EL (cell line): ENCODE measurements at places on chromosomes 11 and 22.

GRCh38 chr11:21472261-21472660 lies 720.6 kb upstream of the ANO5 start:
- no peak for DNase-seq

DNA sequence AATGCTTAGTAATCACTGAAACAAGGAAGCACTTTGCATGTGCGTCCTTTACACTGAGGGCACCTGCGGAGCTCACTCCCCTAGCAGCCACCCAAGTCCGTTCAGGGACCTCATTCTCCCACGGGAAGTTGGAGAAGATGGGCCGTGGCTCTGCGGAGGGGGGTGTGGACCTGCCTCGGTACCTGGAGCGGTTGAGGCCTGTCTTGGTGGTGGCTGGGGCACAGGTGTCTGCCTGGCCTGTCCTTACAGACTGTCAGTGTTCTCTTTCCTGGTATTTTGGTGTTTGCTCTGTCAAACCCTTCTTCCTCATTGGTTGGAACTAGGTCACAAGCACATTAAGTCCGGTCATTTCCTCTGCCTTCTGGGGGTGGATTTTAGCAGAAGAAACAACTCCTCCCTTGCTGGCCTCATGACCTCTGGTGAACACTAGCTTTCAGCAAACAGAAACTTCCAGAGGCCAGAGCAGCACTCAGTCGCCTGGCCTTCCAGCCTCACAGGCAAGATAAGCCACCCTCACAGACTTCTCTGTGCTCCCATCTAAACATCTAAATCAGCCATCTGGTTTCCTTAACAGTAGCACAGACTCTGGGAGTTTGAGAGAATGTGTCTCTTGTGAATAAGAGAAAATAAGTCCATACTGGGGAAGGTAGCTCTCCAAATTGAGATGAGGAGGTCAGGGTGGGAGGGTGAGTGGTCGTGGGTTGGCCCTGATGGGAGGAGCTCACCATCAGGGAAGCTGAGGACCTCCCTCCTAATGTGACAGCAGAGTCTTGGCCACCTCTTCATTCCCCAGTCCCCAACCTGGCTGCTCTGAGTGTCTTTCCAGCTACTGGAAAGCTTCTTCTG lies 8.6 kb downstream of the SNAP29 start:
- DNase-seq: no peak

DNA sequence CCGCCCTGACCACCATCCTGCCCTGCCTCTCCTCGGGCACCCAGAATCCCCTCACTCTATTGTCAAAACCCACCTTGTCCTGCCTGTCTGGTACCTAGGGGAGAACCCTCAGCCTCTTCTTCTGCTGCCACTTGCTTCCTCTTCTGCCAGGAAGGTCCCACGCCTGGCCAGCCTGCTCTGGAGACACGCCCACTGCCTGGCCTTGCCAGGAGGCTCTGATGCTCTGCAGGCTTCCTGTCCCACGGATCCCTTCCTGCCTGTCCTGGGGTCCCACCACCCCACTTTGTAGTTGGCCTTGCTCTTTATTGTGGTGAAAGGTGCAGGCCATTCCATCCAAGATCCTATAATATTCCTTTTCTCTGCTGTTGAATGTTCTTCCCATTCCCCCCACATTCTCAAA lies 63.4 kb downstream of the BMAL1 start:
- no peak for DNase-seq

- DNase-seq: peak; percentile 93
Observed at GRCh38 chr22:46007003-46007847, 30.3 kb upstream of the WNT7B start.

- no peak for DNase-seq
Observed at GRCh38 chr11:22626573-22627239, 1.1 kb upstream of the FANCF start.

DNA sequence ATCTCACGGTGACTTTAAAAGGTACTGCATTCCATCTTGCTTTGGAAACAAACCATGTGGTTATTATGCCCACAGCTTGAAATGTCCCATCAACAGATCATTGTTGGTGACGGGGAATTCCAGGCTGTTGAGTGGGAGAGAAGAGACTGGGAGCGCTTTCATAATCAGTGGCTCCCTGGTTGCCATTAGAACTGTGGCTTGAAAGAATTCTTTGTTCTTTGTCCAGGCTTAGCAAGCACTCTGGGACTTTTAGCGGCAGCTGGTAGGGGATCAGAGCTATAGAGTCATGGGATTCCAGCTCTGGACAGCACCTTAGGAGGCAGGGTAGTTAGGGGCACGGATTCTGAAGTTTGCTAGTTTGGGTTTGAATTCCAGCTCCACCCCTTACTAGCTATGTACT lies 22.0 kb downstream of the MMP20 start:
- peak; percentile 68 for DNase-seq

GRCh38 chr11:68958211-68958610 lies 22.6 kb downstream of the MRGPRD start:
- no peak for DNase-seq

GRCh38 chr11:35233518-35233917 lies 94.5 kb downstream of the CD44 start:
- no peak for DNase-seq

DNA sequence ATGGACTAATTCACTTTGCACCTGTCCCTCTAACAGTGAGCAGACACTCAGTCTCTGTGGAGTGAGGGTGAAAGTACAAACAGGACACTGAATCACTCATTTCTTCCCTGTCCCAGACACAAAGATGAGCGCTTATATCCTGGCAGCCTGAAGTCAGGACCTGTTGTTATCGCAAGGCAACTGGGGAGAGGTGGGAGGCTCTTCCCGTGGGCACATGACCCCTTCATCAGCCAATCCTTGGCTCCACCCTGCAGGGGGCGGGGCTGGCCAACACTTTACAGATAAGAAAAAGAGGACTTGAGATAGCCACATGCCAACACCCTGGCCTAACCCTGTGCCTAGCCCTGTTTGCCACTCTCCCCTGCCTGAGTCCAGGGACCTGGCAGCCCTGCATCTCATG lies 29.5 kb upstream of the TESMIN start:
- DNase-seq: peak; percentile 18

DNA sequence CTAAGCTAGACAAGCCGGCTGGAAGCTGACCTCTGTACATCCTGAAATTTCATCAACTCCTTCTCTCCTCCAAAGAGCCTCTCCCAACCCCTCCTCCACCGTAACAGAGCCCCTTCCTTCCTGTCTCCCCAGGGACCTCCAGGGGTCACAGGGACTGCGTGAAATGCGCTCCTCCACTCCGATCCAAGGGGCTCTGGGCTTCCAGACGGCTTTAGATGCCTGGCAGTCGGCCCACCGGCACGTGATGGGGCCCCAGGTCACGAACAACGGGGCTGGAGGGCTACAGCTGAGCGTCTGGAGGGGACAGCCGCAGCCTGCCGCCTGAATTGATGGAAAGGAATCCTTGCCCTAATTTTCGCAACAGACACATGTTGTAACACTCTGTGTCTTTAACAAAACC lies 264.1 kb downstream of the MN1 start:
- DNase-seq: no peak

DNA sequence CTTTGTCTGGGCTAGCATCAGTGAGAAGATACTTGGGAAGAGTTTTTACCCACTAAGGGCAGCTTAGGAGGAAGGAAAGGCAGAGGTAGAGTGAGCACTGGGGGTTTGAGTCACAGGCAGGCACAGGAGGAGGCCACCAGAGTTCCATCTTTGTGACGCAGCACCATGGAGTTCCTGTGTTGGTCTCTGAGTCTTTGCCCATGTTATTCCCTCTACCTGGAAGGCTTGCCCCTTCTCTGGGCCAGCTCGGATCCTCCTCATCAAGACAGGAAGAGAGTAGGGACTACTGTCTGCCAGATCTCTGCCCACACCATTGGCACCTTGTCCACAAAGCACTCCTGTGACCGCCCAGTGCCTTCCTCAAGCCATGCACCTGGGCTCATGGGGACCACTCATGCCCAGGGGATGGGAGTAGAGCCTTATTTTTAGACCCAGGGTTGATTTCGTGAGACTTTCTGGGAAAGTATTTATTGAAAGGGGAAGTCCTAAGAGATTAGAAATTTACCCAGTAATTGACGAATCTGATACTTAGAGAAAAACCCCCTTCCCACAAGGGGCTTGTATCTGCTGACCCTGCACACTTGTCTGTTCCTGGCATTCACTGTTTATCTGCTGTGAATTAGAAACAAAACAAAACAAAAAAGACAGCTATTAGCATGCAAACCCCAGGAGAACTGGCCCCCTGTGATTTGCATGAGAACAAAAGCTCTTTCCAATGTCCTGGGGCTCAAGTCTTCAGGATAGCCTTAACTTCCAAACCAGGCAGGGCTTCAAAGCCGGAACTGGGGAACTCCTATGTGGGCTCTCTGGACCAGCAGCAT lies 35.9 kb upstream of the MYEOV start:
- no peak for DNase-seq

DNA sequence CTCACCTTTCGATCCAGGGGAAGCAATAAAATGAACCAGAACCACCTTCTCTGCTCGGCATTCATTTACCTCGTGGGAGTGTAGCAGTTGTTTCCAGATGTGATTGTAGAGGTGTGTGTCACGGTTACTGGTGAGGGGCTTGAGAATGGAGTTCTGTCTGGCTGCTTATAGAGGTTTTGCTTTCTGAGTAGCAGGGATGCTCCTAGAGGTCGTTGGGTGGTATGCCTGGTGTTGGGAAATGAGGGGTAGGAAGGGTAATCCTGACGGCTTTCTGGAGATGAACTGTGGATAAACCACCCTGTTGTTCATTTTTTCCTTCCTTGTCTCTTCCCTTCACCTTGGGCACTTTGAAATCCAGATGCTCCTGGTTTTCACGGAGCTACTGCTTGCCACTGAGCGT lies 8.1 kb downstream of the TEAD1 start:
- no peak for DNase-seq

DNA sequence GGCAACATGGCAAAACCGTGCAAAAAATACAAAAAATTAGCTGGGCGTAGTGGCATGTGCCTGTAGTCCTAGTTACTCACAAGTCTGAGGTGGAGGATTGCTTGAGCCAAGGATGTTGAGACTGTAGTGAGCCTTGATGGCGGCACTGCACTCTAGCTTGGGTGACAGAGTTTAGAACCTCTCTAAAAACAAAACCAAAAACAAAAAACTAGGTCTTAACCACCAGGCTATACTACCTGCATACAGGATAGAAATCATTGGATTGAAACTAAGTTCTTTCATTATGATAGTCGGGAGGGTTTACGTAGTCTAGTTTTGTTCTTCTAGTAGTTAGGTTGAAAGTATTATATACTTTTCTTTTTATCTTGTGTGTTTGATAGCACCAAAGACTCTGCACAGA lies 5.8 kb downstream of the RNF214 start:
- no peak for DNase-seq

DNA sequence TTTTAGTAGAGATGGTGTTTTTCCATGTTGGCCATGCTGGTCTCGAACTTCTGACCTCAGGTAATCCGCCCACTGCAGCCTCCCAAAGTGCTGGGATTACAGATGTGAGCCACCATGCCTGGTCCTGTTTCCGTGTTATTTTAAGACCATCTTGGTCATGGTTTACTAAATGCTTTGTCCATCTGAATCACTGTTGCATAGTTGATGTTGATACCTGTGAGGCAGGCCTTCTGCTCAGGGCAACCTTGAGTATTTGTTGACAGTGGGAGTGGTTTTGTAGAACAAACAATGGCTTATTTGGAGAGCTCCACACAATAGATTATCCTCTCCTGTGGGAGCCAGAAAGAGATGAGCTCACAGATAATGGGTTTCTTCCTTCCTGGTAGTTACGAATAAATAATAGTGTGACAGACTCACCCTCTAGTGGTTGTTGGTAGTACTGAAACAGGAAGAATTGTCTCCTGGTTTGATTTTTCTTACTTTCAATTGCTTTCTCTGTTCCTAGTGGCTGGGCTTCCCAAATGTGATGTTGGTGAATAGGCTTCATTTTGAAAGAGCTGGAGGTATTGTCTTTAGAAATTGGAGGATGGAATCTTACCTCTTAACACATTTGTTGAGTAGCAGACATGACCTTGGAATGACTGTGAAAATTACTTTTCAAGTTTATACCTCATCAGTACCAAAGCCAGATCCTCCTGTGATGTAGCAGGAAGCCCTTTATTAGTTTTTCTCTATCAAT lies 39.0 kb downstream of the CTNND1 start:
- DNase-seq: peak; percentile 72

- DNase-seq: no peak
Observed at GRCh38 chr11:7901319-7901854, 29.7 kb downstream of the OR10A6 start.

DNA sequence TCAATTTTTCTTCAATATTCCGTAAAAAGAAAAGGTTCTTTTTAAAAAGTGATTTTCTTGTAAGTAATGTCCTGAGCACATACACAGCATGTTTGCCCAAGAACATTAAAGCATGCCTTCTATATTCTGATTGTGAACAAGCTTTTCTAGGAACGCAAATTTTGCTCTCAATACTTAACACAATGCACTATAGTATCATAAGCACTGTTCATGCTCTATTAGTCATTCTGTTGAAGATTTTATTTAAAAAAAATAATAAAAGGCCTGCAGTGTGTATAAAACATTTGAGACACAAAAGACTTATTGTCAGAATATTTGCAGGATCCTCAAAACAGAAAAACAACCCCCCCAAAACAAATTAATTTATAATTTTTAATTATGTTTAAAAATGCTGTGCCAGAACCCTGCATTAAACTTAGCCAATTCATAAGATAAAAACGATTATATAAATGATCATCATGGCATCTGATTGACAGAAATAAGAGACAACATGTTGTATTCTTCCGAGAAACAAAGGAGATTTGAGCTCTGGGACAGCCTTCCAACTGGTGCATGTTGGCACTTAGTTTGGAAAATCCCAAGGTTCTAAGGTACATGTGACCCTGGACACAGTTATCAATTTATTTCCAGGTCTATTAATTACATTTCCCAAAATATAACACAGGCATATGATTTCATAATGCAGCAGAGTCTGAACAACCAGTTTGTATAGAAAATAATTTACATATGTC lies 13.1 kb downstream of the MTMR2 start:
- DNase-seq: no peak

DNA sequence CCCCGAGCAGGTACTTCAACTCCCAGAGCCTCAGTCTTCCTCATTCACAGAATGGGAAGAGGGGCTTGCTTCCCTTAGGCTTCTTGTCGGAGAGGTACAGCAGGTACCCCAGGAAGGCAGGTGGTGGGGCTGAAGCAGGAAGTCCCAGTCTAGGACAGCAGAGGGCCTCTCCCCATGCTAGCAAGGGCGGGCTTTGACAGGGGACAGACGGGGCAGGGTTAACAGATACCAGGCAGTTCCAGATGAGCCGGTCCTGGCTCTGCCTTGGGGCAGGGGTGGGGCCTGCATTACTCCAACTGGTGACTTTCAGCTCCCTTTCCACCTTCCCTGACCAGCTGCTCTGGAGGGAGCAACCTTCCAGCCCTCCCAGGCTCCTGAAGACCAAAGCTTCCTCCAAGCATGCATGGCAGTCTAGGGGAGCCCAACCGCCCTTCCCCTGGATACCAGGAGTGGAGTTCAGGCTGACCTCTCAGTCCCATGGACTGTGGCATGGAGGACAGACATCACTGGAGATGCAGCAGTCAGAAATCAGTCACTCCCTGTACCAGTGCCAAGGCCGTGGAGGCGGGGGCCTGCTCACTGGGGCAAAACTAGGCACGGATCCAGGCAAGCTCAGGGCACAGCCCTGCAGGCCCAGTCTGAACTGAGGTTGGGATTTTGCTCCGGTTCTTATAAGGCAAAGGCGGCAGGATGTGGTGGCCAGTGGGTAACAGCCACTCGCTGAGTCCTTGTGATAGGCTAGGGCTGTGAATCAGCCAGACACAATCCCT lies 60.5 kb downstream of the NAT10 start:
- no peak for DNase-seq

GRCh38 chr22:32746732-32747131 lies 54.8 kb upstream of the TIMP3 start:
- DNase-seq: no peak

- DNase-seq: peak; percentile 38
Observed at GRCh38 chr11:62543680-62544444, 2.7 kb downstream of the AHNAK start.
